CD8-positive, alpha-beta memory T cell (primary cell): ENCODE measurements at places on chromosomes 1 and 21. TPM values are rescaled to one million over a fixed set of nuclear protein-coding genes. Genes with fewer than 3 reads are reported as not detected.

TNFSF4 gene
- 0.64 TPM for polyA plus RNA-seq

- peaks cover 9% of the 10 kb centered on the region for H3K27me3 ChIP-seq
- H3K4me3 ChIP-seq, result no peak overlapping the region
- no peak overlapping the region for H3K27ac ChIP-seq
- no peak for DNase-seq
Observed at GRCh38 chr1:111015222-111015621, 51.5 kb upstream of the LRIF1 start.

GRCh38 chr1:243798726-243799125 lies 51.3 kb downstream of the AKT3 start:
- no peaks in the 10 kb centered on the region for H3K27me3 ChIP-seq
- no peak for DNase-seq
- H3K27ac ChIP-seq, result no peak overlapping the region
- peaks cover 10% of the 10 kb centered on the region for H3K4me1 ChIP-seq

GRCh38 chr21:26469789-26470188 lies 103.3 kb downstream of the CYYR1 start:
- H3K36me3 ChIP-seq, result no peaks in the 10 kb centered on the region
- H3K4me1 ChIP-seq, result no peaks in the 10 kb centered on the region
- no peak overlapping the region for H3K27ac ChIP-seq
- H3K27me3 ChIP-seq, result no peaks in the 10 kb centered on the region

- H3K4me3 ChIP-seq, result no peak overlapping the region
- H3K27me3 ChIP-seq, result no peaks in the 10 kb centered on the region
- H3K36me3 ChIP-seq, result peaks cover 24% of the 10 kb centered on the region
- H3K27ac ChIP-seq, result no peak overlapping the region
Observed at GRCh38 chr1:167707942-167708341, 13.8 kb upstream of the MPZL1 start.

- no peak for DNase-seq
- H3K27ac ChIP-seq, result no peak overlapping the region
- no peak overlapping the region for H3K4me3 ChIP-seq
- H3K36me3 ChIP-seq, result no peaks in the 10 kb centered on the region
- no peaks in the 10 kb centered on the region for H3K27me3 ChIP-seq
- H3K4me1 ChIP-seq, result no peaks in the 10 kb centered on the region
Observed at GRCh38 chr1:115189814-115190539, 100.7 kb upstream of the TSPAN2 start.

GRCh38 chr1:39940980-39941871 lies 13.7 kb upstream of the MFSD2A start:
- H3K36me3 ChIP-seq, result no peaks in the 10 kb centered on the region
- no peak overlapping the region for H3K27ac ChIP-seq
- no peaks in the 10 kb centered on the region for H3K27me3 ChIP-seq

GRCh38 chr21:27076025-27076424 lies 109.1 kb upstream of the ADAMTS5 start:
- no peak overlapping the region for H3K4me3 ChIP-seq
- no peaks in the 10 kb centered on the region for H3K36me3 ChIP-seq
- no peaks in the 10 kb centered on the region for H3K27me3 ChIP-seq
- no peaks in the 10 kb centered on the region for H3K4me1 ChIP-seq
- no peak for DNase-seq

DNA sequence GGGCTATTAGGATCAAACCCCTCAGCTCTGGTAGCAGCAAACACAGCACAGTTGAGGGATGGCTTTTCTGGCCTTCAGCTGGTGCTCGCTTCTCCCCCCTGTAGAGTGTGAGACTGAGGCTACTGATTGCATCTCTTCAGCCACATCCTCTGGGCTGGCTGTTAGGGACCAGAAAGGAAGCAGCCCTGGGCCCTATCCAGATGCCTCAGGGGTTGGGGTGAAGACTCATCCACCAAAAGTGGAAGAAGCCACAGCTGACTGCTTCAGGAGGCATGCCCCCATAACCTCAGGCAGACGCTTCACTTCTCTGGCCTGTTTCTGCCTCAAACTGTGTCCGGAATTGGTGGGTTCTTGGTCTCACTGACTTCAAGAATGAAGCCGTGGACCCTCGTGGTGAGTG lies 6.2 kb upstream of the TMEM200B start:
- no peak overlapping the region for H3K4me3 ChIP-seq
- no peak for DNase-seq
- no peak overlapping the region for H3K27ac ChIP-seq
- no peaks in the 10 kb centered on the region for H3K27me3 ChIP-seq
- no peaks in the 10 kb centered on the region for H3K36me3 ChIP-seq

DNA sequence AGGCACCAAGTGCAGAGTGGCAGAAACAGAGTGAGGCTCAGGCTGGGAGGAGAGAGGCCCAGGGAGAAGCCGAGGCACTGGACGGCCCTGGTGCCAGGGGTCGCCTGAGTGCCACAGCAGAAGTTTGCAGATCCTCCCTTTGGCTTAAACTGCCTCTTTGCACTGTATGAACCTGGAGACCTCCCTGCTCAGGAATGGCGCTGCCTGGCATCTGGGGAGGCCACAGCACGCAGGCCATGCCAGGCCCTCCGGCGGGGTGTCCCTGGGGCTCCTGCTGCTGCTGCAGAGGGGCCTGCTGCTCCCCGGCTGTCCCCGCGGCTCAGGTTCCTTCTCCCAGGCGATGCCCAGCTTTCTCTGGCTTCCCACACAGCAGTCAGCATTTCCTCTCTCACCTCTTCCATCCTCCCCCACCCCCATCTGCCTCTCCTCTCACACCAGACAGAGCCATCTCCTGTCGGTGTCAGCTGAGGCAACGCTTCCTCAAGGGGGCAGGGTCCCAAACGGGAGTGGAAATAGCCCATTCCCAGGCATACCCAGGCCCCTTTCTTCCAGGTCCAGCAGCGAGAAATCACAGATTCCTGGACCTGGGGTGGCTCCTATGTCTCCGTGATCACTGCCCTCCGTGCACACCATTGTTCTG lies 35.2 kb downstream of the SYT6 start:
- H3K4me1 ChIP-seq, result no peaks in the 10 kb centered on the region
- H3K27ac ChIP-seq, result no peak overlapping the region
- DNase-seq, result no peak
- no peaks in the 10 kb centered on the region for H3K36me3 ChIP-seq
- no peak overlapping the region for H3K4me3 ChIP-seq

- H3K36me3 ChIP-seq, result no peaks in the 10 kb centered on the region
- no peak overlapping the region for H3K4me3 ChIP-seq
- H3K4me1 ChIP-seq, result no peaks in the 10 kb centered on the region
- no peak for DNase-seq
- no peaks in the 10 kb centered on the region for H3K27me3 ChIP-seq
Observed at GRCh38 chr1:38173157-38173831, 126.7 kb upstream of the POU3F1 start.

DNA sequence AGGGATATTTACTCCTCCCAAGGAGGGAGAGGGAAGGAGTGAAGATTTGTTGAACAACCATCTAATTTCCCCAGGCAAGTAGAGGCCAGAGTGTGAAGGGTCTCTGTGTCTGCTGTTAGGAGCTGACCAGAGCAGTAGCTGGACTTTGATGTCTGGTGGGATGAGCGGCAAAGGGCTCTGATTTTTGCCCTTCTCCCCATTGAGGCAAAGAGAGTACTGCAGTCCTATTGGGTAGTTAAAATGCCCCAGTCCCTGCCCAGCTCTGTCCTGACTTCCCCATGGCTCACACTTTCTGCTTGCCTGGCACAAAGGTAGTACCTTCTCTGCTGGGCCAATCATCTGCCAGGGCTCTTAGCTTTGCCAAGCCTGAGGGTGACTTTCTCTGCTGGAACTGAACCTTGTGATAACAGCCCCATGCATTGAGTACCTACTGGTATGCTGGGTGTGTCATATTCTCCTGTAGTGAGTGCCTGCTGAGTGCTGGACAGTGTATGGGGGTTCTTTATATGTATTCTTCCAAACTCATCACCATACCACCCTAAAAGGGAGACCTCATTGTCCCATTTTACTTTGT lies 64.0 kb upstream of the SELENON start:
- no peaks in the 10 kb centered on the region for H3K36me3 ChIP-seq
- no peaks in the 10 kb centered on the region for H3K27me3 ChIP-seq
- no peak overlapping the region for H3K27ac ChIP-seq
- DNase-seq, result no peak
- H3K4me3 ChIP-seq, result no peak overlapping the region

GRCh38 chr21:31140676-31141075 lies 102.4 kb upstream of the KRTAP19-8 start:
- H3K27ac ChIP-seq, result no peak overlapping the region
- no peaks in the 10 kb centered on the region for H3K27me3 ChIP-seq
- peaks cover 5% of the 10 kb centered on the region for H3K4me1 ChIP-seq
- no peak for DNase-seq
- no peak overlapping the region for H3K4me3 ChIP-seq
- H3K36me3 ChIP-seq, result no peaks in the 10 kb centered on the region

DNA sequence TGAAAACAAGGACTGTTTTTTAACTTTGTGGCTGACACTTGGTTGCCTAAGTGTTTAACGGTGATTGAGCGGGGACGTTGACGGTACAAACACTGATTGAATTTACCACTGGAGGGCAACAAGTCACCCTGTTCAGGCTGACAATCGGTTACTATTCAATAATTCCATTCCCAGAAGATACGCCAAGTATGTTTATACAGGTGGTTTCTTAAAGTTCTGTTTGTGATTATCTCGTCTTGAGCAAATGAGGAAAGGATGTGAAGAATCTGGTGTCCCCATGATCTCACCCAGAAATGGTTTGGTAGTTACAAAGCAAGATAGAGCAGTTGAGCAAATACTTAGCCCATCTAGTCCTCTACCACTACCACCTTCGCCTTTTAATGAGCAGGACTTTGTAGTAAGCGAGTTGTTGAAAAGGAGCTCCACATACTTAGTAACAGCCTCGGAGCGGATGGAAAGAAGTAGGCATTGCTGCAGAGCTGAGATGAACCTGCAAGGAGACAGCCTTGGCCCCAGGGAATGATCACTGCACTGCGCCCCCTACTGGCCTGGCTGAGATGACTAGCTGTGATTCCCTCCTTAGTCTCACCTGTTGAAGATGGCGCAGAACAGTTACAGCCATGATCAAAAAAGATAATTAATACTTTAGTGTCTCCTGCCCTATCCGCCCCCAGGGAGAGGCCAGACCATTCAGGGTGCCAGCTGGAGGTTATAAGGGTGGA lies 36.3 kb downstream of the IFNAR1 start:
- peak; percentile 81 for DNase-seq
- peak overlapping the region; percentile 62 for H3K27ac ChIP-seq
- no peaks in the 10 kb centered on the region for H3K27me3 ChIP-seq
- H3K4me3 ChIP-seq, result peak overlapping the region; percentile 76

DNA sequence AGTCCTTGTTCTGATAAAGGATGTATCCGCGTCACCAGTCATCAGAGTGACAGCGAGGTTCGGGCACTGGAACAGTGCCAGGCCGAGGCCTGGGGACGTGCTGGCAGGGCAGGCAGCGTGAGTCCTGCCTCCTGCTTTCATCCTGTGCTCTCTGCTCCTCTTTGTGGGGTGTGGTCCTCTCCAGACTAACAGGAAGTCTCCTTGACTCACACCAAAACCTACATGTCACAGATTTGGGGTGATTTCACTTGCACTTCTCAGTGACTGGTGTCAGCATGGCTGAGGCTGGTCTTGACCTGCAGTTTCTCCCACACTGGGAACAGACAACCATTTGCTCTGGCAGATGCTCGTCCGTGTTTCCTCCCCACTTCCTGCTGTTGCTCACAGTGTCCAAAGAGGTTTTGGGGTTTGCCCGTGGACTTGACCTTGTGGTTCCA lies 8.8 kb upstream of the NLRP3 start:
- H3K36me3 ChIP-seq, result no peaks in the 10 kb centered on the region
- peak; percentile 45 for DNase-seq
- H3K4me3 ChIP-seq, result peak overlapping the region; percentile 52
- H3K27ac ChIP-seq, result peak overlapping the region; percentile 41

DNA sequence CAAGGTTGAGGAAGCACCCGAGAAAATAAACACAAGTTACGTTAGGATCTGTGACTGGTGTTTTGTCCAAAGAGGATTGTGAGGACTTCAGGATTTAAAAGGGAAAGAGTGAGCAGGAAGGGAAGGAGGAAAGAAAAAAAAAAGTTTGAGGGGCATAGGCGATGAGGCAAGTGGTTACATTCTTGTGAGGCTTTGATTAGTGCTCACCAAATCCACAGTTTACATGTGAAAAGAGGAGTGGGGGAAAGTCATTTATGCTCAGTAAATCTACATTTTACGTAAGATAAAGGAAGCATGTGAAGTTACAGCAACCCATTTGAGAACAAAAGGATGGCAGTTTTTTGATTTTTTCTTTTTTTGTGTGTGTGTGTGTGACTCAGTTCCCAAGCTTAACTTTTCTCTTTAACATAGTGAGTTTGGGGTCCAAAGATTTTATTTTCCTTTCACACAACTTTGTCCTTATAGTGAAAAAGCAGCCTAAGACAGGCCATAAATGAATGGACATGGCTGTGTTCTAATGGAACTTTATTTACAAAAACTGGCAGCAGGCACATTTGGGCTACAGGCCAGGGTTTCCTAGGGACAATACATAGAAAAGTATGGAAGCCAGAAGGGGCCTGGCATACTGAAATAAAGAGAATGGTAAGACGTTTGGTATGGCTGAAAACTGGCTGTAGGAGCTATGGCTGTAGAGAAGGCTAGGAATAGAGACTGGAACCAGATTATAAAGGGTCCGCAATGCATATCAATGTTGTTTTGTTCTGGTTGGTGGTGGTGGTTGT lies 121.7 kb downstream of the FGGY start:
- H3K27ac ChIP-seq, result no peak overlapping the region
- no peaks in the 10 kb centered on the region for H3K4me1 ChIP-seq
- no peak overlapping the region for H3K4me3 ChIP-seq
- no peaks in the 10 kb centered on the region for H3K36me3 ChIP-seq

DNA sequence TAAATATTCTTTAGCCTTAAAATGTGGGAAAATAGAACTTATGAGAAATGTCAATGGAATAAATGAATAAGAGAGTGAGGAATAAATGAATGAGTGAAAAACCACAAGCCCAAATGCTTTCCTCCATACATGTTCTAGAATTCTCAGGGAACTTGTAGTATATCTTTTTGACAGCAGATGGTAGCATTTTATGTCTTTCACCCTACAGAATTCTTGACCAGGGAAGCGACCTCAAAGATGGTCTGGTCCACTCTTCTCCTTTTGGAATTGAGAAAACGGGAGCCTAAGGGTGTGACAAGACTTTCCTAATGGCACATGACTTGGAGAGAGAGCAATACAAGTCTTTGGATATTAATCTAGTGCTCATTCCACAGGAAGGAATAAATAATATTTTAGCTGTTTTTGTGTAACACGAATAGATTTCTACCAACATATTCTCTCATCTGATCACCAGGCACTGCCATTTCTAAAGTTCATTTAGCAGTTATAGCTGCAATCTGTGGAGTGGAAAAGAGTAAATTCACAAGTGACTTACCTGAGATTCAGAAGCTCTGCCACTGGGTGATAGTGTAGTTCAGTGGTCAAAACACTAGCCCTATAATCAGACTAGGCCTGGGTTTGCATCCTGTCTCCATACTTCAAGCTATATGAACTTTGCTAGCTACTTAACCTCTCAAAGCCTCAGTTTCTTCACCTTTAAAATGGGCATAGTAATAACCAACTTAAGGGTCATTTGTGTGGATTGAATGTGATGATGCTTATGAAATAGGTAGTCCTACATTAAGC lies 15.0 kb upstream of the F5 start:
- H3K36me3 ChIP-seq, result no peaks in the 10 kb centered on the region
- H3K27me3 ChIP-seq, result no peaks in the 10 kb centered on the region

DNA sequence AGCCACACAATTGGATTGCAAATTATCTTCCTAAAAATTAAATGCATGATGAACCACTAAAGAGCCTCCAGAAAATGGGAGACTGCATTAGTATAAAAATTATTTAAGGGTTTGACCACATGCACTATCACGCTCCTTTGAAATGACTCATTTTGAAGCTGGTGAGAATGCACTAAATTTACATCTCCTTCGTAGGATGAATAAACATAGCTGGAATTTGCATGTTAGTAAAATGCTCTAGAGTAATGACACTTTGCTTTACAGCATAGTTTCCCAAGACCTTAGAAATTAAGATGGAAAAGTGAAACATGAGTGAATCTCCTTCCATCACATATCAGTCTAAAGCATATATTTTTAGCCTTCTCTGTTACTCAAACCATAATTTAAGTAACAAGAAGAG lies 2.4 kb downstream of the PLPPR4 start:
- no peaks in the 10 kb centered on the region for H3K4me1 ChIP-seq
- H3K27me3 ChIP-seq, result peaks cover 9% of the 10 kb centered on the region

ADORA3 gene
- not detected for polyA plus RNA-seq
